M059J (cell line): ENCODE measurements at places on chromosomes 1 and 21. TPM values are rescaled to one million over a fixed set of nuclear protein-coding genes. Genes with fewer than 3 reads are reported as not detected.

SPATA21 gene
- 0.02 TPM in 1 of 2 replicates, not detected in the other for total RNA-seq

DNA sequence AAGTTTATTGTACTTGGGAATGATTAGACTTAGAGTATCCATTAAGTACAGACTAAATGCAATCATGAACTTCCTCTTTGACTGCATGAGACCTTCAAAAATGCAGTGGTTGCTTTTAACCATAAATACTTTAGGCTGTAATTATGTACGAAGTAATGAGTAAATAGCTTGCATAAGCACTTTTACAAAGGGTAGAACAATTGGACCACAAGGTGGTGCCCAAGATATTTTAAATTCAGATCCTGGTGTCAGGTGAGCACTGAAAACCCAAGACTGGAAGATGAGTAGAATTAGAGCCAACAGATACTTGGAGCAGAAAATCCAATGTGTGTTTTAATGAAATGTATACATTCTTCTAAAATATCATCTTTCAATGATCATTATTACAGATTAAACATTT, 43.4 kb upstream of the RHOU start:
- peak; percentile 43 for DNase-seq

DNA sequence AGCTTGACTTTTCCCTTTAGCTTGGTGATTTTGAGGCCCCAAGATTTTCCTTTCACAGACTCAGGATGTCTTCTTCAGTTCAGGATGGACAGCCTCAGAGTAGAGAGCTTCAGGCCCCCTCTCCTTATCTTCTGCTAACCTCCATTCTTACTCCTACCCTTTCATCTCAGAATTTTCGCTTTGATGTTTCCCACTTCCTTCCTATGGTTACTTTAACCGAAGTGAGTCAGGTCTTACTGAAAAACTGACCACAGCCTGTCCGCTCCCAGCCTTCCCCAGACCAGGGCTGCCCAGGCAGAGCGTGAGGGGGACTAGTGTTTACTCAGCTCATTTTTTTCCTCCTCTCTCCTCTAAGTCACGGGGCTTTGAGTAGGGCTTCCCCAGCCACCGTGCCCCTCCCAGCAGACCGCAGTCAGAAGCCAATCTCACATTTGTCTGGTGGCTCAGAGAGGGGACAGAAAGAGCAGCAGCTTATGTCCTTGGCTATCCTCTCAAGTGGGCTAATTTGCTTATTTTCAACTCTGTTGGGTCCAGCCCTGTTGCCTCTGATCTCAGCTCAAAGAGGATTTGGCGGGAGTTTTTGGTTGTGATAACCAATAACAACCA, 4.2 kb upstream of the IL19 start:
- DNase-seq, result peak; percentile 96

IQGAP3 gene
- 23.7 and 40.5 TPM in 2 replicates for total RNA-seq

GRCh38 chr1:26978901-26979300, 14.6 kb upstream of the TRNP1 start:
- no peak for DNase-seq

CTTNBP2NL gene
- total RNA-seq, result 13.5 and 17.2 TPM in 2 replicates

UQCRHL gene
- 1.4 TPM in 2 replicates for total RNA-seq

CD247 gene
- total RNA-seq, result not detected in 2 replicates

C1orf232 gene
- total RNA-seq, result not detected in 2 replicates

PGLYRP4 gene
- not detected in 2 replicates for total RNA-seq

DNA sequence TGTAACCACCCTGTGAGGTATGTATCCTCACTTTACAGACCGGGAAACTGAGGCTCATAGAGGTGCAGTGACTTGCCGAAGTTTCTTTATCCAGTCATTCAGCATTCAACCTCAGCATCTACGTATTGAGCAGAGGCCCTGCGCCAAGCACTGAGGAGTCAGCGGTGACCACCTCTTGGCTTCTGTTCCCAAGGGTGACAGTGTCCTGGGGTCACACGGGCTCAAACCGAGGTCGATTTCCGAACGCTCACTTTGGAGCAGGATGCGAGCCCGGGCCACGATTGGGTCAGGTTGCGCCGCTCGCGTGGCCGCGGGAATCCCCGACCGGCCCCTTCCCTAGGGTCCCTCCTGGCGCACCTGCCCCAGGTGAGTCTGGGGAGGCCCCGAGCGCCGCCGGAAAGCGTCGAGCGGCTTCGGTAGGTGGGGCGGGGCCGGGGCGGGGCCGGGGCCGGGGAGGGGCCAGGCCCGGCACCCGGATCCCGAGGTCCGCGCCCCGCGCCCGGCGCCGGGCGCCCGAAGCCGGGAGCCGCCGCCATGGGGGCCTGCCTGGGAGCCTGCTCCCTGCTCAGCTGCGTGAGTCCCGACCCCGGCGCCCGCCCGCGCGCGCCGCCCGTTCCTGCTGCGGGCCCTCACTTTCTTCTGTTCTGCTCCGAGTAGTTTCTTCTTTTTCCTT, at the start of gene SERINC2:
Gene SERINC2, plus strand, starts transcription at position 482 of the 673 bp plus-strand sequence. Its CDS starts 53 bp downstream, at position 535.
- no peak for DNase-seq

- DNase-seq, result no peak
Measured at GRCh38 chr1:207754974-207755700, 3.3 kb downstream of the CD46 start.

DNA sequence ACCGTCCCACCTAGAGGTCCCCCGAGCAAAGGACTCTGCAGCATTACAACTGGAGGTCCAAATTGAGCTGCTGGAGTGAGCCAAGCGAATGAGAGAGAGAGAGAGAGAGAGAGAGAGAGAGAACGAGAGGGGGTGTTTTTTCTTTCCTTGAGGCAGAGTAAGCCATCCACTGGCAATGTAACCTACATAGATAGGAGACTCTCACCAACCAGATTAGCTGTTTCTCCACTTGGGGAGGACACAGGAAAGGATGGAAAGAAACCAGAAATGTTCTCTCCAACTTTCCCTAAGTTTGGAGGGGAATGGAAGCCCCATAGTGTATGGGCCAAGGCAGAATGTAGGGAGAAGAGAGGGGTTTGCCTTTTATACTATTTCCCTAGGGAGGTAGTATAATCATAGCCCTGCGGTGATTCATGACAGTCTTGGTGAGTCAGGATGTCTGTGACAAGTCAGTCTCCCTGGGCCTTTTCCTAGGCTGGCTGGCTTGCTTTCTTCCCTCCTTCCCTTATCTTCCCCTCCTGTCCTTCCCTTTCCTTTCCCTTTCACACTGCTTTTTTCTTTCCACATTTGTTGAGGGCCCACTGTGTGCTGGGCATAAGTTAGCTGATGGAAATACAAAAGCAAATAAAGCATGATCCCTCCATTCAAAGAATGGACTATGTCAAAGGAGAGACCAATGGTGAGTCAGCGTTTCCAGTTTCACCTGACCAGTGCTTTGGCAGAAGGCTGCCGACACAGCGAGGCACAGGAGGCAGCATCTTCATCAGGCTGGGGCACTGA, 7.1 kb downstream of the FNDC7 start:
- DNase-seq, result peak; percentile 90

DNA sequence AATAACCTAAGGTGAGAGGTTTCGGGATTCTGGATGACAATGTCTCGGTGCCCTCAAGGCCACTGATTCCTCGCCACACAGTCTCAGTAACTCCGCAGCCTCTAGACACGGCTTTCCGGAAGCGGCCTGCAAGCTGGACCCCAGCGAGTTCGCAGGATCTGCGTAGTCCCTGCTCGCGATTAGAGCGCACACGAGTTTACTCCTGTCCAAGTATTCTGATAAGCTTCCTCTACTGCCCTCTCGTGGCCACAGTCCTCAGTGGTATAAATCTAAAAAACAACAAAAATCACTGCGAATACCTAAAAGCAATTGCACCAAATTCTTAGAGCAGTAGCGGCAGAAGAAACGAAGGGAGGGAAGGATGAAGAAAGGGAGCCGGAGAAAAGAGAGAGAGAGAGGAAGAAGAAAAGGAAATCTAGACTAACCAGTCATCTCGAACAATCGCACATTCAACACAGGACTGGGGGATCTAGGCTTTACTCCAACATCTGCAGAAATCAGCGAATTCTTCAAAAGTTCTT, 1.1 kb upstream of the PLXNA2 start:
- DNase-seq, result peak; percentile 92

- no peak for DNase-seq
Measured at GRCh38 chr21:28928578-28929420, 63.9 kb downstream of the LTN1 start.

- DNase-seq, result no peak
Measured at GRCh38 chr21:28277324-28277723, 715.4 kb downstream of the LTN1 start.

CA6 gene
- total RNA-seq, result not detected in 2 replicates

KRTAP6-3 gene
- total RNA-seq, result not detected in 2 replicates

DNA sequence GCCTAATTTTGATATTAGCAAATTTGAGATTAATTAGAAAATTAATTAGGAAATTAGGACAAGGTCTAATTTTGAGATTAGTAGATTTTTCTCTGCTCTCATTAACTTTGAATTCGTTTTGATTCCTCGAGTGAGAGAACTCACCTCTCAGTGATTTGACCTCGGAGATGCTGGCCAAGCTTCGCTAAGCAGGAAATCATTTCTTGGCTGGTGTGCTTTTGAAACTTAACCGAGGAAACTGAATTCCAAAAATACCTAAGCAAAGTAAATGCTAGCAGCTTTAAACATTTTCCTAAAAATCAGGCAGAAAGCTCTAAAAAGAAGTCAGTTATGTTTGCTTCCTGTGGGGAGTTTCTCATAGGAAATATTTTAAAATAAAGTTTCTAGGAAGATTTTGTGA, 34.9 kb downstream of the CDC14A start:
- DNase-seq, result no peak

GRCh38 chr1:54137534-54138061, 15.2 kb downstream of the CDCP2 start:
- peak; percentile 69 for DNase-seq

GRCh38 chr1:156813750-156814570, 2.7 kb downstream of the SH2D2A start:
- DNase-seq, result no peak

GRCh38 chr1:59043796-59044195, 253.1 kb upstream of the FGGY start:
- peak; percentile 99 for DNase-seq

- DNase-seq, result no peak
Measured at GRCh38 chr1:18192182-18192581, 84.6 kb downstream of the IGSF21 start.

GCSAML gene
- 0.42 and 0.84 TPM in 2 replicates for total RNA-seq

GSTM3 gene
- total RNA-seq, result 159 and 216 TPM in 2 replicates

S100A11 gene
- total RNA-seq, result 784 and 824 TPM in 2 replicates

LAPTM5 gene
- 3.4 and 4.1 TPM in 2 replicates for total RNA-seq

C1QA gene
- not detected in 2 replicates for total RNA-seq

AHDC1 gene
- 6.0 and 19.1 TPM in 2 replicates for total RNA-seq

DNA sequence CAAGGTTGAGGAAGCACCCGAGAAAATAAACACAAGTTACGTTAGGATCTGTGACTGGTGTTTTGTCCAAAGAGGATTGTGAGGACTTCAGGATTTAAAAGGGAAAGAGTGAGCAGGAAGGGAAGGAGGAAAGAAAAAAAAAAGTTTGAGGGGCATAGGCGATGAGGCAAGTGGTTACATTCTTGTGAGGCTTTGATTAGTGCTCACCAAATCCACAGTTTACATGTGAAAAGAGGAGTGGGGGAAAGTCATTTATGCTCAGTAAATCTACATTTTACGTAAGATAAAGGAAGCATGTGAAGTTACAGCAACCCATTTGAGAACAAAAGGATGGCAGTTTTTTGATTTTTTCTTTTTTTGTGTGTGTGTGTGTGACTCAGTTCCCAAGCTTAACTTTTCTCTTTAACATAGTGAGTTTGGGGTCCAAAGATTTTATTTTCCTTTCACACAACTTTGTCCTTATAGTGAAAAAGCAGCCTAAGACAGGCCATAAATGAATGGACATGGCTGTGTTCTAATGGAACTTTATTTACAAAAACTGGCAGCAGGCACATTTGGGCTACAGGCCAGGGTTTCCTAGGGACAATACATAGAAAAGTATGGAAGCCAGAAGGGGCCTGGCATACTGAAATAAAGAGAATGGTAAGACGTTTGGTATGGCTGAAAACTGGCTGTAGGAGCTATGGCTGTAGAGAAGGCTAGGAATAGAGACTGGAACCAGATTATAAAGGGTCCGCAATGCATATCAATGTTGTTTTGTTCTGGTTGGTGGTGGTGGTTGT, 121.7 kb downstream of the FGGY start:
- DNase-seq, result no peak

DNA sequence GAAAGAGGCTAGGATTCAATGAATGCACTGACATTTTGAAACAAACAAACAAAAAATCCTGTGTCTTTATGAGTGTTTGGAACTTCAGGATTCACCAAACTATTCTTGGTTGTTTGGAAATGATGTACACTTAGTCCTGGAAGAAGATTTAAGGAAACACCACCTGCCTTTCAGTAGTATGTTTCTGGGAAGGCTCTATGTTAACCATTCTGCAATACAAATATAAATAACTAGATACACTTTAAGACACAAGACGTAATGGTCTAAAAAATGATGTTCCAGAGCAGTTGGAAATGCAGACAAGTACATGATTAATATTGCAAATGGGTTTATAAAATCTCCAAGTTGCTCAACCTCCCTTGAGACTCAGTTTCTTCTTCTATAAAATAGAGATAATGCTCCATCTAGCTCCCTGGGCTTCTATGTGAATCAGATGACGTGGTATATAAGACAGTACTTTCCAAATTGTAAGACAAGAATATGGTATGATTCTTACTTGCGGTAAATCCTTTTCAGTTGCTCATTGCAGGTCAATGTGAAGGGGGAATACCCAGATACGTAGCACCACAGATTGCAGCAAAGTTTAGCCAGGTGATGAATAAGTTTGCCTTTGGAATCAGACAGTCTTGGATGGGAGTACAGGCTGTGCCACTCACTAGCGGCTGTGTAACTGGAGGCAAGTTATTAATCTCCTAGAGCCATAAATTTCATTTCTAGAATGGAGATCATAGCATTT, 224.8 kb upstream of the SGIP1 start:
- no peak for DNase-seq

RNU1-2 gene
- total RNA-seq, result not detected in 2 replicates

- DNase-seq, result no peak
Measured at GRCh38 chr1:89918127-89918793, 76.7 kb upstream of the ZNF326 start.

DNA sequence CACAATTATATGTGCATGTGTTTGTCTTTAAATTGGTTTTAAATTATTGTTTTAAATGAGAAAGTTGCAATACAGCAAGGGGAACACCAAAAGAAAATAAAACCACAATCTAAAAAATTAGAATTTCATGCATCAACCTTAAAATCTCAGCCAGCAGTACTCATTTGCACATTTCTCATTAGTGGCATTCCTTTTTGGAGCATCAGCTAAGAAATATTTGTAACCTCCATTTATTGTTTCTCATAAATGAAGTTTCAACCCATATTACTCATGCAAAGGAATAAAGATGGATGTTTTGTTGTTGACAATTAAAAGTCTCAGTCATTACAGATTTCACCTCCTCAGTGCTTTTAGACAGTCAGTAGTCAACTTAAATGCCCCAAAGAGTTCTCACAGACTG, 160.1 kb downstream of the TBX15 start:
- DNase-seq, result peak; percentile 9

GRCh38 chr1:44044071-44044801, 13.0 kb upstream of the SLC6A9 start:
- DNase-seq, result peak; percentile 75

KRTAP11-1 gene
- total RNA-seq, result not detected in 2 replicates
